Stimulated activated CD8-positive, alpha-beta memory T cell treated with anti-CD3 and anti-CD28 coated beads, Interleukin-15, amount 100 ng/mL, for 1 hour (primary cell): ENCODE measurements at places on chromosomes 1 and 21.

GRCh38 chr21:36724660-36725059 lies 25.7 kb downstream of the SIM2 start:
- DNase-seq, result no peak

- no peak for DNase-seq
Observed at GRCh38 chr1:240285540-240285939, 193.9 kb downstream of the FMN2 start.

DNA sequence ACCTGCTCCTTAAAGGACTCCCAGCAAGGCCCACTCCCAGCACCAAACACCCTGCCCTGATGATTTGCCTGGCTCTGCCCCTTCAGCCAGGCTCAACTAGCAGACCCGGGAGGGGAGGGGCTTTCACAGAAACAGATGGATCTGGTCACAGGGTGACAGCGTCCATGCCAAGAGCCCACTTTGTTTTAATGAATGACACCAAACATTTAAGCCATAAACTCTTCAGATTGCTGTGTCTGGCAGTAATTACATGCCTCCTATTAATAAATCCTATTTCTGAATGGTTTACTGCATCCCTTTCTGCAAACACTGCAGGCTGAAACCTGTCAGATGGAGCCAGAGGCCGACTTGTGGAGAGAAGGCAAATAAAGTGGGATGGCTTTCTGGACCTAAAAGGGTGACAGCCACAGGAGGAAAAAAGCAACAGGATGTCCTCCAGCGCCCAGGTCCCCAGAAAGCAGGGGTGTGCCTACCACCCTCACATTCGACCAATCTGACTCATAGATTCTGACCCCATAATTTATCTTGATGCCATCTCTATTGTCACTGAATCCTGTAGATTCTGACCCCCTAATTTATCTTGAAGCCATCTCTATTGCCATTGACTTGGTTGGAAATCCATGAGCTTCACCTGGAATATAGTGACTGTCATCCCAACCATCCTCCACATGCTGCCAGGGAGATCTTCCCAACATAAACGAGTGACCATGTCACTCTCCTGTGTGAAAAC lies 200.9 kb downstream of the PLPP3 start:
- DNase-seq, result no peak

DNA sequence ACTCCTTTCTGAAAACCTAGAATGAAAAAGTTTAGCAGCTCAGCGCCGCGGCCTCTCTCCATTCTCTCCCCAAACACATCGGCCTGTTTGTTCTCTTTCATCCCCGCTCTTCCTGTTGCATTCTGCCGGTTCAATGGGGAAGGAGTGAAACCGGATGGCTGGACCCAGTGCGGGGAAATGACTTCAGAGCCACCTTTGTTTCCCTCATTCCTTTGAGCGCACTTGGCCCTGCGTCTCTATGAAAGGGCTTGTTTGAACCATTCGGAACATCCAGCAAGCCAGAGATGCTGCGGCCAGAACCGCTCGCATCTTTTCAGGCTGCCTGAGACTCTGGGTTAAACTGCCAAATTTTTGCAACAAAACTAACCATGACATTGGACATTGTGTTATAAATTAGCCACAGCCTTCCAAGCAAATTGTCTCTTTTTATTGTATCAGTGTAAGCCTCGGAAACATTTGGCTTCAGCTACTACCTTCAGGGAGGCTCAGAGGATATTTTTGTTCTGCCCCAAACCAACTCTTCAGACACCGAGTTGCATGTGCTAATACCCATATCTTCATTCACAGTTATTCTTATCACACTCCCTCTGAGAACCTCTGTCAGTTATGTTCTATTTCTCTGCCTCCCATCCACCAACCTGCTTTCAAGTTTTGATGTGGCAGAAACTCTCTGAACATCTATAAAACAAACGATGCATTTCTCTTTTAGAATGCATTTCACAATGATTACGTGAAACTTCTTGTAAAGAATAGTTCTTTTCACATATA lies 5.1 kb upstream of the OLIG1 start:
- DNase-seq, result no peak

- DNase-seq, result no peak
Observed at GRCh38 chr1:42730002-42730401, 10.0 kb downstream of the CLDN19 start.
